ENCODE measurements at places on chromosomes 2 and 18.

- no peak for DNase-seq
Measured at GRCh38 chr2:168158586-168158985, 88.8 kb downstream of the STK39 start.

- DNase-seq = peak; percentile 56
Measured at GRCh38 chr2:57373530-57373929, 673.1 kb upstream of the VRK2 start.

GRCh38 chr18:60982928-60983327, 350.3 kb upstream of the CDH20 start:
- no peak for DNase-seq

GRCh38 chr2:22691666-22692065, 693.3 kb upstream of the KLHL29 start:
- DNase-seq = no peak

- DNase-seq = no peak
Measured at GRCh38 chr2:144163592-144163991, 356.3 kb downstream of the ZEB2 start.

DNA sequence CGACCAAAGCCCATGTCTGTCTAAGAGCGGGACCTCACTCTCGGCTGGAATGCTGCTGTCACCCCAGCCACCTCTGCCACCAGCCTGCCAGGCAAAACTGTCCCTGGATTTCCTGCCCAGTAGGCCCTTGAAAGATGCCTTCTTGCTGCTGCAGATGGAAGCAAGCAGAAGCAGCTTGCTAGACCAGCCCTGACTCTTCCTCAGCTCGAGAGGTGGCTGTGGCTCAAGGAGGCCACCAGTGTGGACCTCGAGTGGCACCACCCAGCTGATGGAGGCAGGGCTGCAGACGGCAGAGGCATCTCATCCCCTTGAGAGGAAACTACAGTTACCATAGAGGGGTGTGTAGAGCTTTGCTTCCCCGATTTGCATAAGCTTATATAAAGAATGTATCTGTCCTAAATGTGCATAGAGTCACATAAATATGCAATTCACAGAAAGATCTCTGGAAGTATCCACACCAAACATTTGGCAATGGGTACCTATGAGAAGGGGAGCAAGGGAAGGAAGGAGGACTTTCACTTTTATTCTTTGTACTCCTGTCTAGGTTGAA, 20.6 kb downstream of the ADCY3 start:
- DNase-seq = no peak

DNA sequence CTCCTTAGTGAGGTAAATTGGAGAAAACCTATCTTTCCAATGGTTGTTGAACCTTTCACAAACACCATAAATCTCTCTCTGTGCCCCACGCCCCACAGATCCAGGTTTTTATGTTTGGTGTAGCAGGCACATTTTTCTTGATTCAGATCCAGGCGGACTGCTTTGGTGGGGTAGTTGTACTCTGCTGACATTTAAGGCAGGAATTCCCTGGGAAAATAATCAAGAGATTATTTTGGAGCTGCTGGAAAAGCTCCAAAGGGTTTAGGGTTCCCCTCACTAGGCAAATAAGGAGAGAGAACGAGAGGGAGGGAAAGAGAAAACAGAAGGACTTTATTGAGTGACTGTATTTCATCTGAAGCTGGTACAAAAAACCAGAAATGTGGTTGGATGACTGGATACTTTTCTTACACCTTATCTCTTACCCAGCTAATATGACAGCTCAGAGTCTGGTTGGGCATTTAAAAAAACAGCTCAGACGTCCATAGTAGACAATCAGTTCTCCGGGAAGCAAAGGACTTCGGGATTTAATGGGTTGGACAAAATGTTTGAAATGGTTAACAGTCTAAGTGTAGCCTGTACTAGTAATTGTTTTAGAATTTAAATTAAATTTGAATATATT, 3.6 kb upstream of the AQP4 start:
- no peak for DNase-seq

GRCh38 chr2:16071865-16072637, 131.7 kb downstream of the MYCN start:
- DNase-seq = no peak

GRCh38 chr18:10053861-10054260, 140.0 kb downstream of the VAPA start:
- no peak for DNase-seq

GRCh38 chr2:11863513-11864328, 117.3 kb downstream of the LPIN1 start:
- DNase-seq = peak; percentile 96

GRCh38 chr2:159201360-159202063, 85.0 kb downstream of the WDSUB1 start:
- peak; percentile 24 for DNase-seq

- DNase-seq = no peak
Measured at GRCh38 chr2:25125976-25126375, 42.4 kb downstream of the POMC start.

- no peak for DNase-seq
Measured at GRCh38 chr18:26439537-26439936, 108.8 kb downstream of the KCTD1 start.

DNA sequence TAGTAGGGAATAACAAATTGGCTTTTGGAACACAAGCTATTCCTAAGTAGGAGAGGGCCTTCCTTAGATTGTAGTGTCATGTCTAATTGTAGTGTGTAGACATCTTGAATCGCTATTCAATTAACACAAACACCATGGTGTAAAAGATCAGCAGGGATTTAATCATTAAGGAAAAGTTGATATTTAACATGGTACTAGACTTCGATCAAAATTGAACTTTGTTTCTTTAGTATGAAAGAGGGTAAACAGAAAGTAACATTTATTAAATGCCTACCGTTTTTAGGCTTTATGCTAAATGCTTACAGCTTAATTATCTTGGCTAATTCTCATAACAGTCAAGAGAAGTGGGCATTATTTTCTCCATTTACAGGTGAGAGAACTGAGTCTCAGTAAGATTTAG, 37.5 kb upstream of the FIGN start:
- no peak for DNase-seq

DNA sequence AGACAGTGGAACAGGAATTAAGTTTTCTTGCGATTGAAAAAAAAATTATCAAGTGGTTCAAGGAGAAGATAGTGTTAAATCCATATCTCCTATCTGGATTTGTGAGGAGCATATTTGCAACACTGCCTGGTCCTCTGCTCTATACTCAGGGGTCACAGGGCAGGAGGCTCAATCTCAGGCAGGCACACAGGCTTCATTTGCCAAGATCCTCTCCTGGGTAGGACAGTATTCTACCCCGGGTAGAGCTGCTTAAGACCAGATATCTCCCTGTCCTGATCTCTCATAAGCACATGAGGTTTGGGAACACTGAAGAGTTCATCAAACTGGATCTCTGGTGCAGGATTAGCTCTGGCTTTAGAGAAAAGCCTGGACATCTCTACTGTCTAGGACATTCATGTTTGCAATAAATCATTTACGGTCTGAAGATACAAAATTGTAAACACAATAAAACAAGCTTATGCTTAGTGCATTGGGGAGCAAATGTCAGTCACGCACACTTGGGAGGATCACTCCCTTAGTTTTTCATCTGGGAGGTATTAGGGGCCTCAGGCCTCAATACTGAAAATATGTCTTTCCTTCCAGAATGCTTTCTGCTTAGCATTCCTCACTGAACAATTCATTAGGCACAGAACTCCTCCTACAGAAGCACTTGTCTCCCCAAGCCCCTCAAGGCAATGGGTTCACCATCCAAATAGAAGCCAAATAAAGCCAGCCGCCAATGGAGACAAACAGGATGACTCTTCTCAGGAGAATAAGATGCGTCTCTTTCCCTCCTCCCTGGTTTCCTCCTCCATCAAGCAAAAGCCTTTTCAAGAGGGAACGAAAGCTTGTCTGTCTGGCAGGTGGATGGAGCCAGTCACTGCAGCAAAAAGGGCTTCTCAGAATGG, 34.1 kb upstream of the LCLAT1 start:
- no peak for DNase-seq

- DNase-seq = no peak
Measured at GRCh38 chr18:42176599-42176998, 221.6 kb downstream of the PIK3C3 start.

- DNase-seq = no peak
Measured at GRCh38 chr2:5692561-5693286, 540 bp downstream of the SOX11 start.

DNA sequence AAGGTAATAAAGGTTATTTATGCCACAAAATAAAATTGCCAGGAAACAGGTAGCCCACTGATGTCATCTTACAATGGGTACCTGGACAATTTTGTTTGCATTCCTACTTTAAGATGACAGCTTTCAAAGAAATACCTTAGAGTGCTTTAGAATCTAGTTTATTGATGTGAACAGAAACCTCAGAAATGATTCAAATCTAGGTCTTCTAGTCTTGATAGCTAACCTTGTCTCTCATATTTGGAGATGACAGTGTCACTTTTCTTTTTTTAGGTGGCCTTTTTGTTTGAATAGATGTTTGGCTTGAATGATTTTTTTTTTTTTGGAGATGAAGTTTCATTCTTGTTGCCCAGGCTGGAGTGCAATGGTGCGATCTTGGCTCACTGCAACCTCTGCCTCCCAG, 69.1 kb downstream of the PIK3C3 start:
- no peak for DNase-seq

DNA sequence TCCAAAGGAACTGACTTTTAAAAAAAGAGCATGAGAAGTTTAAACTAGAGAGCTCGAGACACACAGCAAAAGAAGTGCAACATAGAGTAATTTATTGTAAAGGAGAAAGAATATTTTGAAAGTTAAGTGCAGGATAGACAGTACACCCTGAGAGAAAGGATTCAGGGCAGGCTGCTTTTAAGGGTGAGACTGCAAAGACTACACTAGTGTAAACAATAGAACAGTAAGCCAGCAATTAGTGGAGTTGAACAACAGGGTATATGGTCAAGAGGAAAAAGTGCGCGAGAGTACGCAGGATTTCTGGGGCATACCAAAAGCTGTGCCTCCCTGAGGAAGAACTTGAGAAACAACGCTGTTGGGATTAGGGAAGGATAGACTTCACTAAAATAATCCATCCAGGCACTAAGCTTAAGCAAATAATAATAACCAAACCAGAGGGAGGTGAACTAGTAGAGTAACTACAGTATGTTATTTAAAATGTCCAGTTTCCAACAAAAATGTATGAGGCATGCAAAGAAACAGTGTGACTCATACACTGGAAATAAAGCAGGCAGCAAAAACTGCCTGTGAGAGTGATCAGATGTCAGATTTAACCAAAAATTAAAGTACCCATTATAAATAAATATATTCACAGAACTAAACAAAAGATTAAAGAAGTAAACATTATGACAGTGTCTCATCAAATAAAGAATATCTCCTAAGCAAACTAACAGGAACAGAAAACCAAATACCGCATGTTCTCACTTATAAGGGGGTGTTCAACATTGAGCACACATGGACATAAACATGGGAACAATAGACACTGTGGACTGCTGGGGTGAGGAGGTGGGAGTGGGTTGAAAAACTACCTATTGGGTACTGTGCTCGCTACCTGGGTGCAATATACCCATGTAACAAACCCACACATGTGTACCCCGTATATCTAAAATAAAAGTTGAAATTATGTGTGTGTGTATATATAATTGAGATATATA, 40.5 kb upstream of the EMILIN2 start:
- DNase-seq = peak; percentile 17

GRCh38 chr2:237096201-237096600, 10.5 kb downstream of the COPS8 start:
- DNase-seq = no peak

GRCh38 chr2:201233812-201234662, 26.3 kb upstream of the CASP8 start:
- DNase-seq = no peak

GRCh38 chr2:215868846-215869543, 144.4 kb downstream of the MREG start:
- no peak for DNase-seq

GRCh38 chr2:199987586-199987985, 32.2 kb downstream of the MAIP1 start:
- DNase-seq = no peak

DNA sequence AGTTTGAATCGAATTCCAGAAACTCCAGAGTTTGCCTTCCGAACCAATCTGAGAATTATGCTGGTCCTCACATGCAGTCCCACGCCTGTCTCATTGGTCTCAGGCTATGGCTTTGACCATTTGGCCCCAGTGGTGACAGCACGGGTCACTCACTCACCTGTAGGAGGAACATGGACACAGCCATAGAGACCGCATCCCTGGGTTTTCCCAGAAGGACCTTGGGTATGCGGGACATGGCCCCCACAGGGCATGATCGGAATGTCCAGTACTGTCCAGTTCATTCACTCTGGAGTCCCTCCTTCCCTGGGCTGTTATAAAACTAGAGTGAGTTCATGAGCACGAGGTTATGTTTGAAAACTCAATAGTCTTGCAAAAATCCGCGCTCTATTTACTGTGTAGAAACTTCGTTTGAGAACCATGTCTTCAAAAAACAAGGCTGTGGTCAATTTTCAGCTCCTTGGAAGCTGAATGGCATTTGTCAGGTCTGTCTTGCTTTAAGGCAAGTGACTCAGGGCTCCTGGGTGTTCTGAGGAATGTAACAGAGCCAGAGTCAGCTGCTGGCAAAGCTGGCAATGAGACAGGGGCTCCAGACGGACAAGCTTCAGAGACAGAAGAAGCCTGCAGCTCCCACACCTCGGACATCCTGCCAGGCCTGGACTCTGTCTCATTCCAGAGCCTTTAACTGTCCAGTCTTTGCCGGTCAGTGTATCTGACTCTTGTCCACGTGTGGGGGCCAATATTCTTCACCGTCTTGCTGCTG, 86.7 kb upstream of the TMEM18 start:
- no peak for DNase-seq

GRCh38 chr18:55272510-55273243, 313.4 kb upstream of the CCDC68 start:
- peak; percentile 60 for DNase-seq

DNA sequence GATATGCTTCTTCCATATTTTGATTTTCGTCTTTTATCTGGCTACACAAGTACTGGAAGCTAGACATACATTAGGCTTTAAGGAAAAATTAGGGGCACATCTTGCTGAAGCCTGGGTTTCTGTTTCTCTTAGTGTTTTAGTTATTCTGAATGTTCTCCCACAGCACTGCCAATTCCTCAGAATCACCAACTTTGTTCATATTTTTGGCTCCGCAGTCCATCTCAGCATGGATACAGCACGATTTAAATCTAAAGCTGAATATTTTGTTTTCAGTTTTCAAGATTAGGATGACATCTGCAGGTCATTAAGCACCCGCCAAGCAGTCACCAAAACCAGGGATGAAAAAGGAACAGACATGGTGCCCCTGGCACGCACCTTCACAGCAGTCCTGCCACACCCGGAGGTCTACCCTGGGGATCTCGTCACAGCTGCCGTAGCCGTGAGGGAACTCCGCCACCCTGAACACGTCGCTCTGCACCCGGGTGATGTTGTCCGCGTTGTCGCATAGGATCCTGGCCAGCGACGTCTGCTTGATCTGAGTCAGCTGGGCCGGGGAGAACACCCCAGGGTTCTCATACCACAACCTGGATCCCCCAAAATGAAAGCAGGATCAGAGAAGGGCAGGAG, 101.2 kb downstream of the PXDN start:
- no peak for DNase-seq

DNA sequence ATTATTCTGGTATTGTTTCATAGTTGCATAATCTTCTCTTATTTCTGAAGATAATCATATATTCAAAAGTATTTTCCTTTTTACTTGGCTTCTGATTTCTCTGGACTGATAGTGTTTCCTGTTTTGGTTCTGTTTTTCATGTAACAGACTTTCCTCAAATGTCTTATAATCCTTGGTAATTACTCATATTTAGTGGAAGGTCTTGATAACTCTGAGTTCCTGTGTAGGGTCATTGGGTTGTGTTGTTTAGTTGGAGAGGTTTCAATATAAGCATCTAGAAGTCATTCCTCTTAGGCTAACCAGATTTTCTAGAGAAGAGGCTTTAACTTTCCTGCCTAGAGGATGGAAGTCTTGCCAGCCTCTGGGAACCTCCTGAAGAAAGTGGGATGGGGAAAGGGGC, 23.8 kb downstream of the MFSD6 start:
- no peak for DNase-seq

- no peak for DNase-seq
Measured at GRCh38 chr2:234098681-234099080, 48.2 kb downstream of the SPP2 start.
